Right lung (tissue), 10 donors: ENCODE measurements at places on chromosomes 2 and 18.

GRCh38 chr2:172109988-172110811, 7.5 kb upstream of the DLX2 start:
- DNase-seq: no peak

DNA sequence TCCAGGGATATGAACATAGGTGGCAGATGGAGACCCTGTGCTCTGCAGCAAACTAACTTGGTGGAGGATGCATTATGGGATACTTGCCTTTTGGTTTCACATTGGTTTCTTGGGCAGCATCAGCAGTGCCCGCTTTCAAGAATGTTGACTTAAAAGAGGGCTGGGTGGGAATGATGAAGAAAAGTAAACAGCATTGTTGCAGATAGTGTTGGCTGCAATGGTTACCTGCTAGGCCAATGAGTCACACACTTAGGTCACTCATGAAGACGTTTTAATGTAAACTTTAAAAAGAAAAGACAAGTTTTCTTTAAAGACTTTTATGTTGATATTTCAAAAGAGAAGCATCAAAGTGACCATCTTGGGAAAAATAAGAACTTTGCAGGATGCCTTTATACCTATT, 26.1 kb upstream of the FAM237A start:
- DNase-seq: no peak

- DNase-seq: no peak
These were observed 152.5 kb upstream of the AQP4 start for GRCh38 chr18:27017901-27018500.

GRCh38 chr2:150610670-150611279, 123.3 kb upstream of the RND3 start:
- DNase-seq: no peak

- no peak for DNase-seq
These were observed 87.7 kb upstream of the MYO3B start for GRCh38 chr2:170090229-170090628.

GRCh38 chr2:2890246-2890645, 487.4 kb downstream of the EIPR1 start:
- no peak for DNase-seq

- no peak for DNase-seq
These were observed 167.5 kb downstream of the AGAP1 start for GRCh38 chr2:235661167-235661937.

DNA sequence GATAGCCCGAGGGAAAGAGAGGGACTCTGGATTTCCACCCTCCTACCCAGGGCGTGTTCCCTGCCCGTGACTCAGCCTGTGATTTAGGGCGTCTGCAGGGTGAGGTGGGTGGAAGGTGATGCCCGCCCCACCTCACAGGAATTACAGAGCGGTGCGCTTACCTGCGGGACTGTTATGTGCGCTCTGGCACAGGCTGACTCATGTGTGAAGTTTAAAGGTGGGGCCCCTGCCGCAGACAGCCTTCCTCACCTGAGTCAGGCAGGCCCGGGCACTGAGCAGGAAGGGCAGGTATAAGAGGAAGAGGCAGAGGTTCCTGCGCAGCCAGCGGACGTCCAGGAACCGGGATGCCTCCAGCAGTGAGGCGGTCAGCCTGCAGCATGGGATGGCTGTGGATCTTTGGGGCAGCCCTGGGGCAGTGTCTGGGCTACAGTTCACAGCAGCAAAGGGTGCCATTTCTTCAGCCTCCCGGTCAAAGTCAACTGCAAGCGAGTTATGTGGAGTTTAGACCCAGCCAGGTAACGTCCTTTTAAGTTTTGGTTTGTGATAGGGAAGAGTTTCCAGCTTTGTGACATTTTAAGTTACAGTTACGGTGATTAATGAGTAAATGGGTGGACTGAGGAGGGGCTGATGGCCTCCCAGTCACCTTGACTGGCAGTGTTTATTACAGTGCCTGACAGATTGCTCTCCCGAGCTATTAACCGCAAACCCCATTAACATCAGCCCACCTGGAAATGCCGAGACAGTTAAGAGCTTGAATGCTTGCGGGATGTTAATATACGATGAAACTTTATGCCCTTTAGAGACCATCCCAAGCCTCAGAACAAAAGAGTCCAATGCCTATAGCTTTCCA, 141.6 kb upstream of the TTC39C start:
- no peak for DNase-seq

DNA sequence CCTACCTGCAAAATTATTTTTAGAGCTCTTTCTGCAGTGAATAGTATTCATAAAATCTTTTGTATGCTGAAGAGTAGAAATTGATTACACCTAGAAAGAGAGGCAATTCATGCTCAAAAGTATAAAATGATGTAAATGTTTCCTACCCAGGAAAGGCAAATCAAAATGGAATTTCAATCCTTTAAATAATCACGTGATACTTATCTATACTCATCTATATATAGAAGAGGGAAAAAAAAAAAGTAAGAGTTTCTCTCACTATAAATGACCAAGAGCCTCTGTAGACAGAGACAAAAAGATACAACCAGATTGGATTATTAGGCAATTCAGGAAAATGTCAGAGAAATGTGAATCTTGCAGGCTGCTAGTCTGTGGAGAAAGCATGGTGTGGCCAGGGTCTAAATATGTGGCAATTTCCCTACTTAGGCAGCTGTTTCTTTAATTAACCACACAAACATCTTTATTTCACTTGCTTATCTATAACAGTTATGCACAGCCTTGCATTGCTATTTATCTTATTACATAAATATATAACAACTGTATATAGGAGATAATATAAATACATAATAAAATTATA, 39.5 kb downstream of the METTL8 start:
- no peak for DNase-seq

DNA sequence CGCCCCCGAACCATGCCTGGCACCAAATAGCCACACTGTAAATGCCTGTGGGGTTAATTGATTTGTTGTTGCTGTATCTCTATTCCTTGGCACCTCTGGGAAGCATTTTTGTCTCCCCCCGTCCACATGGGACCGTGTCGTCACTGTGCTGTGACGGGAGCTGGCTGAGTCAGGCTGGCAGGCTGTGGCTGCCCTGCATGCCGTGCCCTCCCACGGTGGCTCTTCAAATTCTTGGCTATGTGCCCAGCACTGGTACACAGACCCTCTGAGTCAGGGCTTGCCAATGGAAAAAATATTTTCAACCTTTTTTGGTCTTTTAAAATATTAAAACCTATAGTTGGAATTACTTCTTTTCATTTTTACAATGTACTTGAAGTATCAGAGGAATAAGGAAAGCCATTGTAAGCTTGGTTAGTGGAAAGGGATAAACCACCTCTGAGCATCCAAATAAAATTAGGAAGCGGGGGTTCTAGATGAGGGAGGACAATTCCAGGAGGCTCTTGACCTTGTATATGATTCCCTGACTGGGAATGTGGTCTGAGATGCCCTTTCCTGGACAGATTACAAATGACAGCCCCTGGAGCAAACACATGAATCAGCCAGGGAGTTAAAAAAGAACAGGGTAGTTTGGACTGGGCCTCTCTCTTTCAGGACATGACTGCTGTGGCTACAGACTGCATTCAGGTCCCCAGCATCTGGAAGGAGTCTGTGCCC, 59.4 kb downstream of the DGKD start:
- DNase-seq: no peak

DNA sequence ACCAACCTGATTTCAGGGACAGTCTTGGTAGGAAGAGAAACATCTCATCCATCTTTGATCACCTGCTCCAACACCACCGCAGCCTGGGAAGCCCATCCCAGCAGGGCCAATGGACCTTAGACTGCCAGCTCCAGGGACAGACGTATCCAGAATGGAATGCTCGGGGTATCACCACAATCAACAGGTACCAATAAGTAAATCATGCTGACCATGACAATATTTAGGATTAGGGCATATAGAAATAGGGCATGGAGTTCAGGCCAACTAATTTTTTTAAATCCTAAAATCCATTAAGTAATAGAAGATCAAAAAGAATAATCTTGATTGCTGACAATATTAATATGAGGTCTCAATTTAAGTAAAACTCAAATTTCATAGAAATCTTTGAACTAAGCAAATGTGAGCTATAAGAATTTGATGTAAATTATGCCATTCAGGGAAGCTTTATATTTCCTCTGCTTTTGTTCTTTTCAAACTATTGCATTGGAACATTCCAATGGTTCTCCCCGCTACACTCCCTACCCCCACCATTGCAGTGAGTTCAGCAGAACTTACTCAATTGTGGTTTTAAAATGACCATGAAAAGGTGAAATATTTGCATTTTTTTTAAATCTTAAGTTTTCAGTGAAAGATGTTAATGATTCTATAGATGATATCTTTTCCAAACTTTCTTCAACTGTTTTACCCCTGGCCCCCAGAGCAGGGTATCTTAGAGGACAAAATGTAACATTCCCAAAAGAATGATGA, 138.6 kb downstream of the DNER start:
- no peak for DNase-seq

- no peak for DNase-seq
These were observed 56.0 kb downstream of the EN1 start for GRCh38 chr2:118791483-118791882.

DNA sequence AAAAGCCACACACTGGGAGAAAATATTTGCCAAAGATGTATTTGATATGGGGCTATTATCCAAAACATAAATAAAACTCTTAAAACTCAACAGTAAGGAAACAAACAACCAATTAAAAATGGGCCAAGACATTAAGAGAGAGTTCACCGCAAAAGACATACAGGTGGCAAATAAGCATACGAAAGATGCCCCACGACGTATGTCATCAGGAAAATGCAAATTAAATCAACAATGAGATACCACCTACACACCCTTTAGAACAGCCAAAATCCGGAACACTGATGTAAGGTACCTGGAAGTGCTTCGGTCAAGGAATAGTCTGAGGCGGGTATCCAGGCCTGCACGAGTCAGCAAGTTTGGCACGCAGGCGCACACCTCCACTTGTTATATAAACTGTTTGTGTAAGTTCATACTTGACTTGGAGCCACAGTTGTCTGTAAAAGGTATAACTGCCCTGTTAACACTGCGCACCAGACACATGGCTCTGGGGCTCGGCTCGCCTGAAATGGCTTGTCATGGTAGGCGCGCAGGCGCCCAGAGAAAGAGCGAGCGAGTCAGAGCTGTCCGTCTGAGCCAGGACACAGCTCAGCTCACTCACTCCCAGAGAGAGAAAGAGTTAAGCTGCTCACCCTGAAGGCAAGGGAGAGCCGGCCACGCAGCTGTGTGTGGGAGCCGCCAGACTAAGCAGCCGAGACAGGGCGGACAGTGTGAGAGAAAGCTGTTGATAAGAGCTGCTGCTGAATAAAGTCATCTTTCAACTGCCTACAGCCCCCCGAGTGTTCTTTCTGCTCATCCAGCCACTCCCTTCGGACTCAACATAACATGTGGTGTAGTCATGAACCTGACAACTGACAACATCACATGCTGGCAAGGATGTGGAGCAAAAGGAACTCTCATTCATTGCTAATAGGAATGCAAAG, 87.3 kb downstream of the HNRNPLL start:
- no peak for DNase-seq

- DNase-seq: no peak
These were observed 73.2 kb downstream of the MAP4K4 start for GRCh38 chr2:101770726-101771125.

GRCh38 chr2:96523659-96524481, 12.7 kb upstream of the ARID5A start:
- no peak for DNase-seq

- DNase-seq: no peak
These were observed 117.6 kb upstream of the OTOS start for GRCh38 chr2:240257940-240258580.

DNA sequence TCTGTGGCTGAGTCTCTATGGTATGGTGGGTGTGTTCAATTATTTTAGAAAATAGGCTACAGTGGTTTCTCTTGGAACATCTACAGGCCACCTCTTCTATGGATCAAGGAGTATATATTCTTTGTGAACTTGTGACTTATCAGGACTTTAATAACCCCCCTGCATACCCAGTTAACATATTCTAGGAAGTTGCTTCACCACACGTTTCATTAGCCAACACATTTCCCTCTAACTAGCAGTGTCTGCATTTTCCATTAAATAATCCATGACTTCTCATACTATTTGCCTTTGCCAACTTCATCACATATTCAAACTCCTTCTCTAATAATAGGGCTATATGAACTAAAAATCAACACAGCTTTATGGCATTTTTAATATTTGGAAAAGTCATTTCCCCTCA, 187.6 kb upstream of the ARL4C start:
- no peak for DNase-seq

DNA sequence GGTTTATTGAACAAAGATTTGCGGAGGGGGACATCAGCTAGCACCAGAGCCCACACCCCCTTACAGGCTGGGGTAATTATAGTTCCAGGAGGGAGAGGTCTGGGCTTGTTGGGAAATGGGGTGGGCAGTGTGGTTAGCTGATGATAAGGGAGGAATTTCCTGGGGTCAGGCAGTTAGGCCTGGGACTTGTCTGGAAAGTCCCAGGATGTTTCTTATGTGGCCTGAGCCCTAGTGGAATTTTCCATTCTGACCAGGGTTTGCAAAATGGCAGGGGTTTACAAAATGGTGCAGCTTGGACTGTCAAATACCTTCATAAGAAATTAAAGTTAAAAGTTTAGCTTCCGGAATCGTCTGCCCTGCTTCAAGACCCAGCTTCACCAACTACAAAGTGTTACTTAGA, 199.1 kb downstream of the FBXO15 start:
- DNase-seq: no peak

GRCh38 chr18:38174594-38174993, 609.0 kb upstream of the CELF4 start:
- DNase-seq: no peak

GRCh38 chr18:65750389-65751154, at the start of gene CDH7:
Gene CDH7 (plus strand): TSS chr18:65751012. CDS start chr18:65762843, 11,831 bp downstream.
- peak; percentile 61 for DNase-seq

- no peak for DNase-seq
These were observed 24.1 kb downstream of the USP40 start for GRCh38 chr2:233542507-233542906.

DNA sequence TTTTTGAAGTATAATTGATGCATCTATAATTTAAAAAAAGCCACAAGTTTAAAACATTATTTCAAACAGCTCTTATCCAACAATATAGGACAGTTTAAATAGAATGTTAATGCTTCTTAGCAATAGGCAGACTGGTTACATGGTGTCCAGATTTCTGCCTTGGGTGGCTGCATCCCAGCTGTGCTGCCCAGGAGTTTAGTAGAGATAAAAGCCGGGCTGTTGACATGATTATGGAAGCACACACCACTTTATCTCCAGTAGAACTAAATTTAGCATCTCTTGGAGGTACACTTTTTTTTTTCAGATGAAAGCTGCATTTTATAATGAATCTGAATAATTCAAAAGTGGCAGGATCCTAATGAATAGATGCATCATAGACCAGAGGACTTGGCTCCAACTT, 309.7 kb downstream of the PLCL1 start:
- no peak for DNase-seq

DNA sequence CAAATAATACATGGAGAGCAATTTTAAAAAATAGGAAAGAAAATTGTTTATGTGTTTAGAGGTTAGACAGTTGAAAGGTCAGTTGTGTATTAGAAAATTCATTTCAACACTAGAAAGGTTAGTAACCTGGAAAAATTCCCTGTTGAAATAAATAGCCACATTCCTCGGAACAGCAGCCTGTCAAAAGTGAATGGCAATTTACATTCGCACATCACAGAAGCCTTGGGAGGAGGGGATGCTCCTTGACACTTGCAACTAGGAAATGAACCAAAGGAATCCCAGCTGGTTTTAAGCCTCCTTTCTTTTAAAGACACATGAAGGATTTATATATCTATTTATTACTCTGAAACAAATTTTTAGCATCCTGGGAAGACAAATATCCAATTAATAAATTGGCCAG, 653.5 kb upstream of the LRRTM4 start:
- no peak for DNase-seq

- no peak for DNase-seq
These were observed 770.7 kb upstream of the SLC8A1 start for GRCh38 chr2:41222593-41222992.
